Activated naive CD4-positive, alpha-beta T cell treated with anti-CD3 and anti-CD28 coated beads, Interleukin-2, amount 50 U/mL, for 72 hours (primary cell): ENCODE measurements at places on chromosomes 13 and 19. TPM values are rescaled to one million over a fixed set of nuclear protein-coding genes. Genes with fewer than 3 reads are reported as not detected.
A peak's percentile ranks its signal among the peaks of the same experiment; 100 is the strongest.

GRCh38 chr13:68666774-68667397, 1436.8 kb upstream of the PCDH9 start:
- no peak for DNase-seq

GRCh38 chr13:31151837-31152236, 9.9 kb downstream of the HSPH1 start:
- no peak for DNase-seq

DNA sequence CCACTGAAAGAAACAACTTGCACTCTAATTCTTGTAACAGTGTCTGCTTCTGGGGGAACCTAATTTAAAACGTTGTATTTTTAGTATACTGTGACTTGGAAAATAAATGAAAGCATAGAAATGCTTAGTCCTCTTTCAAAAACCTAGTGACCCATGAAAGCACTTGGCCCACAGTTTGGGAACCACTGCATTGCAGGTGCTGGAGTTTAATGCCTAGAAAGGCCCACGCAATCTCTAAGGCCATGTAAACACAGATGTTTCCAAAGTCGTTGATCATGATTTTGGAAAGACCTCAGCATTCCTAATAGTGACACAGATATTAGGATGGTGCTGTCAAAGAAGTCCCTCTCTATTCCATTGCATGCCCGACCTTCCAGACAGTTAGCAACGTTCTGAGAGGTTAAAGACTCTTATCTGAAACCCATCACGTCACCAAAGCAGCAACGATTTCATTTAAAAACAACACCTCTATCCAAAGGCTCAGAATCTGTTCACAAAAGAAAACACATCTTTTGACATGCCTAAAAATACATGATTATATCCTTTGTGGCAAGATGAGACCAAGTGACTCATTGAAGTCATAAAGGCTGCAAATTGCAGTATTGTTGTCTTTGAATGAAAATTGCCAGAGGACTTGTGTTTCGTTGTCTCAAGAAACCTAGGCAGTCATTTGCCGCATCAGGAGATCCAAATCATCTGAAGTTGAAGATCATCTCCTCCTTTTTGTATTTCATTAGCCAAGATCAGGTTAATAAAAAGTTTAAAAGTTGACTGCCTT, 328.0 kb upstream of the ZNF507 start:
- no peak for DNase-seq

GRCh38 chr19:19540064-19540714, 2.1 kb downstream of the CILP2 start:
- peak; percentile 66 for DNase-seq

DNA sequence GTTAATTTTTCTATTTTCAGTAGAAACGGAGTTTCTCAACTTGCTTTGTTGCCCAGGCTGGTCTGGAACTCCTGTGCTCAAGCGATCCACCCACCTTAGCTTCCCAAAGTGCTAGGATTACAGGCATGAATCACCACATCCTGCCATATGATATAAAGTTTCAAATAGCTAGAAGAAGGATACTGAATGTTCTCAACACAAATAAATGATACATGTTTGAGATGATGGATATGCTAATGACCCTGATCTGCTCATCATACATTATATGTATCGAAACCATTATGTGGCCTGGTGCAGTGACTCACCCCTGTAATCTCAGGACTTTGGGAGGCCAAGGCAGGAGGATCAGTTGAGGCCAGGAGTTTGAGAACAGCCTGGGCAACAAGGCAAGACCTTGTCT, 11.5 kb downstream of the CIB3 start:
- DNase-seq, result no peak

- no peak for DNase-seq
Measured at GRCh38 chr13:72565893-72566292, 161.5 kb downstream of the MZT1 start.

- no peak for DNase-seq
Measured at GRCh38 chr13:26921918-26922317, 161.3 kb upstream of the GPR12 start.

DNA sequence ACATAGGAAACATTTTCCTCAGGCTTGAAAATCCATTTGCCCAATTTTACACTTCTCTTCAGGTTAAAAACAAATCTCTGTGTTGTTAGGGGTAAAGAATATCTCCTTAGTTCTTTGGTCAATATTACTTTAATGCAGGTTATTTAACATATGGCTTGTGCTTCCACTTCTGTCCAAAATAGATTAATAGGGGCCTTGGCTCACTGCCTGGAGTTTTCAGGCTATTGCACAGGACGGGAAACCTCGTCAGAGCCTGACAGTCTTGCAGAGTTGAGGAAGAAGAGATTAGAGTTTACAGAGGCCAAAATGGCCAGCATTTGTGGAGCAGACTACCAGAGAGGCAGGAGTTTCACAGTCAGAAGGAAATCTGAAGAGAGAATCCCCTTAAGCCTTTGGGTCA, 863.9 kb upstream of the GPC6 start:
- DNase-seq, result no peak

- no peak for DNase-seq
Measured at GRCh38 chr13:39363382-39363772, 239.6 kb downstream of the LHFPL6 start.

- peak; percentile 41 for DNase-seq
Measured at GRCh38 chr13:27923794-27924528, 4.2 kb downstream of the PDX1 start.

The TSHZ3 gene
- total RNA-seq, result 0.27 TPM

- DNase-seq, result no peak
Measured at GRCh38 chr19:55483706-55484592, 1.0 kb upstream of the NAT14 start.

- no peak for DNase-seq
Measured at GRCh38 chr19:17860331-17860992, 752 bp downstream of the RPL18A start.

DNA sequence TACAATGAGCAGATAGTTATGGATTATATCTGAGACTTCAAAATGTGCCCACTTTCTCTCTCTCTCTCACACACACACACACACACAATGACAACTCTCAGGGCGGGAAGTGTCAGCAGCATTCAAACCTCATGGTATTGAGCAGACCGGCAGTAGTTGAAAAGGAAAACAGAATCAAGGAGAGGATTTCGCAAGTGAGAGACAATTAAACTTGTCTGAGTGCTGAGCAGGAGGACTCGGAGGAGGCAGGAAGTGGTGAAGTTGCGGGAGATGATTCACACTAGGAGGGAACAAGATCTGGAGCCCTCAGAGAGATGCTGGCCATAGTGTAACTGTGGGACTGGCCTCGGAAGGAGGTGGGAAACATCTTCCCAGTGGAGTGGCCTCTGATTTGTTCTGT, 353.1 kb downstream of the EFNB2 start:
- no peak for DNase-seq

GRCh38 chr13:102273111-102273510, 128.7 kb downstream of the FGF14 start:
- DNase-seq, result no peak

GRCh38 chr19:3360421-3361383, 5.7 kb upstream of the NFIC start:
- DNase-seq, result peak; percentile 62

The PSG2 gene
- total RNA-seq, result not detected

DNA sequence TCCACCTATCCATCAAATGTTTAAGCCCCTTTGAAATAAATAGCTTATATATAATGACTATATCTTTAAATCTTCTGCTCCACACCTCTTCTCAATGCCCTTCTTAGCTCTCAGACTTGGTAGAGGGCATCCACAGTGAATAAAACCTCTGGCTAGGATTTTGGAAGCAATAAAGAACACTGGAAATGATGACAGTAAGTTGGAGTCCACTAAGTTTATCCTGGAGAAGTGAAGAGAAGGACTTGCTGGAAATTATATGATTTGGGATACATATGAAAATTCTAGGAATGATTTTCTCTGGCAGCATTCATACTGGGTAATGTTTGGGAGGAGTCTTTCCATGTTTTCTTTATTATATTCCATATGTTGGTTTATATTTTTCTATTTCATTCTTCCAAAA, 133.5 kb upstream of the KL start:
- DNase-seq, result no peak

- no peak for DNase-seq
Measured at GRCh38 chr13:35698911-35699576, 222.6 kb upstream of the MAB21L1 start.

The CCDC169 gene
- total RNA-seq, result 0.46 TPM

GRCh38 chr13:111640006-111640405, 319.6 kb downstream of the TEX29 start:
- no peak for DNase-seq

- no peak for DNase-seq
Measured at GRCh38 chr19:9407827-9408226, 27.5 kb downstream of the ZNF266 start.
